Activated CD8-positive, alpha-beta memory T cell treated with anti-CD3 and anti-CD28 coated beads for 4 hours (primary cell): ENCODE measurements at places on chromosomes 2 and 18.

GRCh38 chr2:19772981-19773380, 128.8 kb downstream of the TTC32 start:
- no peak for DNase-seq

GRCh38 chr18:23945416-23946079, 69.0 kb upstream of the TTC39C start:
- no peak for DNase-seq

DNA sequence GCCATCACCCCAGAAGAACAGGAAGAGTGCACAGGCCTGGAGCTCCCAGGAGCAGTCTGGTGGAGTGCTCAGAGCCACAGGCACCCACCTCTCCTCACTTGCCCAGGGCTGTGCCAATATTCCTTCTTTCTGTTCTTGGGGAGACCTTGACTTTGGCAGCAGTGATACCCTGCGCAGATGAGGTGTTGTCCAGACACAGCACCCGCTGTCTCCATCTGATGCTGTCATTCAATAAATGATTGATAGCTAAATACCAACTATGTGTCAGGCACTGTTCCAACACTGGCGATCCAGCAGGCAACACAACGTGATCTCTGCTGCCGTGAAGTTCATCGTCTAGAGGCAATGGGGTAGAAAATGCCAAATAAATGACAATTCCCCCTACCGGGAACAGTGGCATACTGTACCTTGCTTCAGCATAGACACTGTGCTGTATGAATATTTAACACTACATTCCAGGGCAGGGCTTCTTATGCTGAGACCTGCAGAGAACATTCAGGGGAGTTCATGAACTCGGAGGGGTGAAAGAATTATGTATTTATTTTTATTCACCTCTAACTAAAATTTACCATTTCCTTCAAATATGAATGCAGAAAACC, 320.5 kb upstream of the NCKAP5 start:
- DNase-seq, result no peak

DNA sequence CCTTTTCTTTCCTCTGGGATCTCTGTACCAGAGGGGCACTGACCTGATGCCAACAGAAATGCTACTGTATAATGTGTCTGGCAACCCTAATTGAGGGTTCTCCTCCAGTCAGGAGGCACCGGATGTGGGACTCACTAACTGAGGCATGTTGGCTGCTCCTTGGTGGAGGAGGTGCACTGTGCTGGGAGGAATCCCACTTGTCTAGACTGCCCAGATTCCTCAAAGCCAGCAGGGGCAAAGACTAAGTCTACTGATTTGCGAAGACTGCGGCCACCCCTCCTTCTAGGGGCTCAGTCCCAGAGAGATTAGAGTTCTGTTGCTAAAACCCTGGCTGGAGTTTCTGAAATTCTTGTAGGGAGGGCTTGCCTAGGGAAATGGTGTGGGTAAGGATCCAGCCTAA, 1192.1 kb downstream of the DPP10 start:
- DNase-seq, result no peak

- no peak for DNase-seq
These were observed 11.3 kb downstream of the MEIS1 start for GRCh38 chr2:66445925-66446871.

DNA sequence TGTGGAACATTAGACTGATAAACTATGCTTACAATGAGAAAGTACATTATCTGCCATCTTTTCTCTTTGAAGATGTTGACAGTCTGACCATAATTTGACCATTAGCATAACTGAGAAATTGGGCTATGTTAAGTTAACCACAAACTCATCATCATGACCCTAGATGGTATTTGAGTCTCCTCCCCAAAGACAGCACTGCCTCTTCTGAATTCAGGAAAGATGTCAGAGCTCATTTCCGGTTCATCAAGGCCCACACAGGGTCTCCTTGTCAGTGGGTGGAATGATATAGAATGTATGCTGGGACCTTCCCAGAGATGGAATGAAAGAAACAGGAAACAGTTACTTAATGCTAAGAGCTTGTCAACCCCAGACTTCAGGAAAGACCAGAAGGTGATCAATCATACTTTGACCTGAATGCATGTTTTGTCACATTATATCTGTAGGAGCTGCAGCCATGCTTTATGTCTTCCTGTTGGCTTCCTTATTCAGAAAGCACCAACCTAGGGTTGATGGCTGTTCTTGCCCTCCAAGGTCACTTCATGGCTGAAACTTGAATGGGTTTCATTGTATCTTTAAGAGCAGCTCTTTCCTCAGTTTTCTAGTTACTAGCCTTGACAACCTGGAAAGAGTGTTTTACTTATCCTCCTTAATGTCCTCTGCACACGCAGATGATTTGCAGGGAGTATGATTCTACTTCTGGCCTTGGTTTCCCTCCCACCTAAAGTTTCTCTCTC, 99.1 kb upstream of the NEUROD1 start:
- no peak for DNase-seq

- no peak for DNase-seq
These were observed 55.3 kb upstream of the RMDN2 start for GRCh38 chr2:37869771-37870170.

DNA sequence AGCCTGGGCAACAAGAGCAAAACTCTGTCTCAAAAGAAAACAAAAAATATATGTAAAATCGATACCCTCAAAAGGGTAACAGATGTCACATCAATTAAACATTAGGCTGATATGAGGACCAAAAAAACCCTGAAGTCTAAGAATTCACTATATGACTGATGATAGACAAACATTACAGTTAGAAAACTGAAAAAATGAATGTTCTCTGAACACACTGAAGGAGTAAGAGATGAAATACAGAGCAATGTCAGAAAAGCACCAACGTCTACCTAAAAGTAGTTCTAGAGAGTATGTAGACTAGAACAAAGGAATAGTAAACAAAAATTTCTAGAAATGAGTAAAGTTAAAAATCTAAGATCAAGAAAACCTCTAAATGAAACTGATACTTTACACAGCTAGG, 81.9 kb downstream of the SLC66A3 start:
- no peak for DNase-seq

DNA sequence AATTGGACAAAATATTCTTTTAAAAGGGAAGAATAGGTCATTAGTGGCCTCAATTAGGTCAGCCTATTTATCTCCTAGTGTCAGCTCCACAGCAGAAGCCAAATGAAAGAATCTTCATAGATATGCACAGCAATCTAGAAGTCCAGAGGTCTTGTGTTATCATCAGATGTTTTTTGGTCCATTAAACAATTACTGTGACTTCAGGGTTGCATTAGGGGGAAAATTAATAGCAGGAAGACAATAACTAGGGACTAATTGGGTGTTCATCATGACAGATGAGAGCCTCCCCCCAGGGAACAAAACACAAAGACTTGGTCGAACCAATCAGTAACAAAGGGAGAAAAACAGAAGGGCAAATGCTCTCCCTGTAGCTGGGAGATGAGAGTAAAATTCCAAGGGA, 264.7 kb downstream of the PTH2R start:
- DNase-seq, result no peak

DNA sequence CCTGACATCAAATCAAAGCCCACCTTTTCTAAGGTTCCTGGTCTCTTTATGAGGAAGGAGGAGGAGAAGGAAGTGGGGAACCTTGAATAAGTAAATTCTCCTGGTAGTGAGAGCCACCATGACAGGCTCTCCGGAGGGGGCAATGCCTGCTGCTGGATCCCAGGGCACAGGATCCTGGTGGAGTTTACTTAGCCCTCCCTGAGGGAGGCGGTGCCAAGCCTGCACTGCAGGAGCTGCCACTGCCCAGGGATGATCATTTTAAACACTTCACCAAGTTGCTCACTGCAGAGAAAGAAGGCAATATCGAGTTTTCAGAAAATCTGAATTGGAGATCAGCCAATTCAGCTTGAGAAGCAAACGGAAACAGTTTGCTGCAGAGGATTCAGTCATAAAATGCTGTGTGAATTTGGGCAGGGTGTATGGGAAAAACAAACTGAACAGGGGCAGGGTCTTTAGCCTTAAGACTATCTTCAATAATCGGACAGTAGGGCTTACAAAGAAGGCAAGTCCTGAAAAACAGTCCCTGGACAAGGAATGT, 200.7 kb downstream of the RAD51AP2 start:
- no peak for DNase-seq

- DNase-seq, result no peak
These were observed 238.7 kb downstream of the STK39 start for GRCh38 chr2:168008646-168009195.

DNA sequence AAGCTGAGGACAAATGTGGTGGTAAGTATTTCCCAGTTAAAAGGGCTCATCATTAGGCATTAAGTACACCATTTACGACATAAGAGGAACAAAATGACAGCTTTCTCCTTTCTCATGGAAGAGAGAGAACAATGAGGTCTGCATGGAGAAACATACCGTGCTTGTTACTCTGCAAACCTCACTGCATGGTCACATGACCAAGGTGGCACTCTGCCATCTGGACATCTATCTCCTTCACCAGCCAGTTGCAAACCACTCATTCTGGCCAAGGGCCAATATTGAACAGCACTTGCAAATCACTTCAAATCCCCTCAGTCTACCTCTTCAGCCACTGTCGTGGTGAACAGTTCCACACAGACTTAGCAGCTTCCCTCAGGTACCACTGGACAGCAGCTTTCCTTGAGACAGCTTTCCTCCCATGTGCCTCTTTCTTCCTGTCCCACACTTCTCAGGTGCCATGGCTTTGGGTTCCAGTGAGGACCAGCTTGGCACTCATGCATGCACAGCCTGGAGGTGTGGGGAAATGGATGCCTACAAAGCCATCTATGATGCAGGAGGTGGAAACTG, 29.5 kb upstream of the DPP4 start:
- DNase-seq, result no peak

DNA sequence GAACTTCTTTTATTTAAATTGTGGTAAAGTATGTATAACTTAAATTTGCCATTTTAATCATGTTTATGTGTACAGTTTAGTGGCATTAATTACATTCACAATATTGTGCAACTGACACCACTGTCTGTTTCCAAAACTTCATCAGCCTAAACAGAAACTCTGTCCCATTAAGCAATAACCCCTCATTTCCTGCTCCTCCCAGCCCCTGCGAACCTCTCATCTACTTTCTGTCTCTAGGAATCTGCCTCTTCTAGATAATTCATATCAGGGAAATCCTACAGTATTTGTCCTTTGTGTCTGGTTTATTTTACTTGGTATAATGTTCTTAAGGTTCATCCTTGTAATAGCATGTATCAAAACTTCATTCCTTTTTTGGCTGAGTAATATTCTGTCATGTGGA, 75.1 kb downstream of the BOLA3 start:
- DNase-seq, result no peak

DNA sequence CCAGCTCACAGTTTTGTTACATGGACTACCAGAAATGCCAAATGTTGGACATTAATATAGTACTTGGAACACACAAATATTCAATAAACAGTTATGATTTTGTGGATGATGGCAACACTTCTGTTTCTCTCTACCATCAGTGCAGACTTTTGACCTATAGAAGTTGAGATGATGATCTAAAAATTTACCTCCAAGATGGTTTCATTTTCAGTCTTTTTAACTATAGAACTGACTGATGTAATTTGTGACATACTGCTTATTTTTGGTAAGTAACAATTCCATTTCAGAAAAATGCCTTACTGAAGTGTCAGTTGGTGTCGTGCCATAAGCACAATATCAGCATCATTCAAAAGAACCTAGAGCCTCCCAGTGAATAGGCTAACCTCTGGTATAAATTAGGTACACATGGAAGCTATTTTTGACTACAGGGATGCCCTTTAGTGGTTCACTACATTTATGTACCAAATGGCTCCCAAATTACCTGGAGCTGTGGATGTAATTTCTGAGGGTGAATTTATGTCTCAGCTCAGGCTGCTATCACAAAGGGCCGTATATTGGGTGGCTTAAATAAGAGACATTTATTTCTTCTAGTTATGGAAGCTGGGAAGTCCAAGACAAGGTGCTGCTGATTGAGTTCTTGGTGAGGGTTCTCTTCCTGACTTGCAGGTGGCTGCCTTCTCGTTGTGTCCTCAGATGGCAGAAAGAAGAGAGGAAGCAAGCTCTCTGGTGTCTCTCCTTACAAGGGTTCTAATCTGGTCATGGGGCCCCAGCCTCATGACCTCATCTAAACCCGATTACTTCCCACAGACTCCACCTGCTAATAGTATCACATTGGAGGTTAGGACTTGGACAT, 66.5 kb downstream of the ALPK2 start:
- no peak for DNase-seq

DNA sequence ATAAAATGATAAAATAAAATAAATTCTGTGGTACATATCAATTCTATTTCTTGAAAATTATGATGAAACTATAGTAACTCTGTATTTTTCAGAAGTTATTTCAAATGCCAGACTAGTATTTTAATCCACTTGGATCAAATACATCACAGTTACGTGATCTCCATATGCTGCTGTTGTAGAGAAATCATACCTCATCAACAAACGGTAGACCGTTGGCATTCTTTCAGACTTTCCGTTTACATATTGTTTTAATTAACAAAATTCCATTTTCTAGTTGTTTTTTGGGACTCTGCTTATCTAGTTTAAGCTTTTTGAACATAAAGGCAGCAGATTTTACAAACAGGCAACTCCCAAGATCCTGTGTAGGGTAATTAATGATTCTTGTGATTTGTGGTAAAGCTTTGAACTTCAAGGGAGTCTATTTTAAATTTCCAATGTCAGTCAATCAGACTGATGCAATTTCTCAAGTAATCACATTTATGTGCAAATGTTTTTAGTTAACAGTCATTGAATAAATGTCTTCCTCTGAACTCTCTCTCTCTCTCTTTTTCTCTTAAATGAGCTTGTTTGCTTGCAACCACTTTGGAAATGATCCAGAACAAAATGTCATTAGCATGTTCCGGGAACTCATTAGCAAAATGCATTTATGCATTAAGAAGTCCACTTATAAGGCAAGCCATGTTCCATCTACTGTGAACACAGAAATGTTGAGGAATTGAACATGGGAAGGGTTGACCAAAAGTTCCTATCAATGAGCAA, 31.8 kb downstream of the NYAP2 start:
- DNase-seq, result no peak

DNA sequence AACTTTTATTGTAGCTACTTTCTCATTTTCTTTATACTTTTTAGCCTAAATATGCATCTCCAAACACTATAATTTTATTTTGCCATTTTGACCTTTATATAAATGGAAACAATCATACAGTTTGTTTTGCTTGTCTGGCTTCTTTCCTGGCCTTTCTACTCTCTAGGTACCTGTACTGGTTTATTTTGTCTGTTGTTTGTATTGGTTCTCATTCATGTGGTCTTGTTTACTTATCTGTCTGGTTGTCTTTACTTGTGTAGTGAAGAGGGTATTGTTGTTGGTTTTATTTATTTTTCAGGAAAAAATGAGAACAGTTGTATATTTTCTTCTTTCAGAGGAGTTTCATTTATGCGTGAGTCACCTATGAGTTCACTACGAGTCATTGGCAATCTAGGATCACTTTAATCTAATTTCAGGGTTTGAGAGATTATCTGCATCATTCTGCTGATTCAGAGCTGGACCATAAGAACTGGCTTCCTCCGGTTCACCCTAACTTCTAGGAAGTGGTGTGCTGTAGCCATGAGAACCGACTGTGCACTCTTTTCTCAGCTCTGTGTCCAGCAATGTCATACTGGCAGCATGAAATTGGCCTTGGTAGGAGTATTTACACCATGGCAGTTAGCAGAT, 33.1 kb upstream of the HDAC4 start:
- no peak for DNase-seq
